ENCODE measurements at places on chromosomes 1 and 21.

GRCh38 chr1:20477348-20478056 is 8.5 kb downstream of the CAMK2N1 start:
- DNase-seq = no peak

GRCh38 chr1:228284521-228284920 is 76.7 kb downstream of the OBSCN start:
- DNase-seq = no peak

- no peak for DNase-seq
Observed at GRCh38 chr1:64936956-64937355, 29.4 kb downstream of the JAK1 start.

DNA sequence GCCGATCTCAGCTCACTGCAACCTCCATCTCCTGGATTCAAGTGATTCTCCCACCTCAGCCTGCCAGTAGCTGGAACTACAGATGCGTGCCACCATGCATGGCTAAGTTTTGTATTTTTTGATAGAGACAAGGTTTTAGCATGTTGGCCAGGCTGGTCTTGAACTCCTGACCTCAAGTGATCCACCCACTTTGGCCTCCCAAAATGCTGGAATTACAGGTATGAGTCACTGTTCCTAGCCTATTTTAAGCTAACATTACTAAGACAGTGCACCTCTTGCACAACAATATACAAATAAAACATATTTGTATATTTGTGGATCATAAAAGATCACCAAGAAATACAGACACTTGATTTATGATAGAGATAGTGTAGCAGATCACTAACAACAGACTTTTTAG is 139.1 kb downstream of the DUSP10 start:
- no peak for DNase-seq

GRCh38 chr1:45345014-45345413 is 4.8 kb upstream of the MUTYH start:
- DNase-seq = no peak

DNA sequence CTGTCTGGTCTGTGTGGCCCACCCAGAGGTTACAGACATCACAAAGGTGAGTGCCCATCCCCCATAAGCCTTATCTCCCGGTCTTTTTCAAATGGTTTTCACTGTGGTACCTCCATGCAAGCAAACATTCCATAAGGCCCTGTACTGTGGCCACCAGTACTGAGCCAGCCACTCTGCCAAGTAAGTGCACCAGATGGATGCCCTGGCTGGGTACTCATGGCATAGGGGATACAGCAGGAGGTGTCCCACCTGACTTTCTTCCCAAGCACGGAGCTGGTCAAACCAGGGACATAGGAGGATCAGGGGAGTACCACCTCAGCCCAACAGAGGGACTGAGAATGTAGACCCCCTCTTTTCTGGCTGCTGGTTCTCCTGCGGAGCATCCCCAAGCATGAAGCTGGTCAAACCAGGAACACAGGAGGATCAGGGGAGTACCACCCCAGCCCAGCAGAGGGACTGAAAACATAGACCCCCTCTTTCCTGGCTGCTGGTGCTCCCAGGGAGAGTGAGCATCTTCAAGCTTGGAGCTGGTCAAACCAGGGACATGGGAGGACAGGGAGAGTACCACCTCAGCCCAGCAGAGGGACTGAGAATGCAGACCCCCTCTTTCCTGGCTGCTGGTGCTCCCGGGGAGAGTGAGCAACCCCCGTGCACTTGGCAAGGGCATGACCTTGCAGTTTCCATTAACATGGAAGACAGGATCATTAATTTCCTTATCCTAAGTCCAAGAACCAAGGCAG is 81.8 kb upstream of the KLHDC7A start:
- DNase-seq = no peak

DNA sequence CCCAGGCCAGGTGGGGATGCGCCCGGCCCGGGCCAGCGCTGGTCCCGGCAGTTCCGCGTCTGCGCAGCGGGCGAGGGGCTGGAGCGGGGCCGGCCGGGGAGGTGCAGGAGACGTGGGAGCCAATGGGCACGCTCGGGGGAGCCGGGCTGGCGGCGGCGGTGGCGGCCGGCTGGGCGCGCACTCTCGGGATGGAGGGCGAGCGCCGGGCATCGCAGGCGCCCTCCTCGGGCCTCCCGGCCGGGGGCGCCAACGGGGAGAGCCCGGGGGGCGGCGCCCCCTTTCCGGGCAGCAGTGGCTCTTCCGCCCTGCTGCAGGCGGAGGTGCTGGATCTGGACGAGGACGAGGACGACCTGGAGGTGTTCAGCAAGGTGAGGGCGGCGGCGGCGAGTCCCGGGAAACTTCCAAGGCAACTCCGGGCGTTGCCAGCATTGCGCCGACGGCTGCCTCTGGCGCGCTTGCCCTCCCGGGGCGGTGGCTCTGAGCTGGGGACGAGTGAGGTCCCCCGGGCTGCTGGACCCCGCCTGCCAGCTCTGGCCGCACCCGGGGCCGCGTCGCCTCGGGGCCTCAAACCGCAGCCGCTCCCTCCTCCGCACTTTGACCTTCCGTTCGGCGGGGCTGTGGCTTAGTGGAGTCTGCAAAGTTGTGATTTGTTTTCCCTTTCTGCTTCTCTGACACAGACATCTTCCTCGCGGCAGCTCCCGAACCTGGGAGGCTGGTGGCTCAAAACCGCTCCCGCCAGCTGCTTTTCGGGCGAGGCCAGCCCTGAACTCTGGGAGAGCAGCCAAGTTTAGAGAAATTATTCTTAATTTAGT is at the start of gene SNX7:
SNX7 (plus strand) TSS at position 178 of the 812 bp plus-strand sequence; CDS start at position 189, 11 bp downstream.
- DNase-seq = peak; percentile 27

DNA sequence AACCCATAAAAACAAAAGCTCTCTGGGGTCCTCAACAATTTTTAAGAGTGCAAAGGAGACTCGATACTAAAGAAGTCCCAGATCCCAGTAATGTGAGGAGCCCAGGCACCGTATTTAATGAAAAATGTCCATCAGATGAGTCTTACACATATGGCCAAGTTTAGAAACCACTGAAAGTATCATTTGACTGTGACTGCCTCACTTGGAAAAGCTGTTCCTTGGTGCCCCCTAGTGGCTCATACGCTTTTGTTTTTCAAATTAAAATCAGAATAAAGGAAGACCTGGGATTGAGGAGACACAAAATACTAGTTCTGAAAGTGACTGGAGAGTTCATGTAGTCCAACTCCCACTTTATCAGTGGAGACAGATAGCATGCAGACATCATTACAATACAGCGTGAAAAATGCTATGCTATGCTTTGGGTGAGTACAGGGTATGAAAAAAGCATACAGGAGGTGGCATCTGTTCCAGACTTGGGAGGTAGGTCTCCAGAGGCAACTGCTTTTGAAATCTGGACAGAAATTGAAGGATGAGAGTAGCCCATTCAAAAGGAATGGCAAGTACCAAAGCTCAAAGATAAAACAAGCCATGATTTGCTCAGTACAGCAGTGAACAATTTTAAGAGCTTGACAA is 33.8 kb downstream of the GDAP2 start:
- DNase-seq = peak; percentile 28

GRCh38 chr1:39258146-39258924 is 53.8 kb downstream of the MACF1 start:
- peak; percentile 75 for DNase-seq

DNA sequence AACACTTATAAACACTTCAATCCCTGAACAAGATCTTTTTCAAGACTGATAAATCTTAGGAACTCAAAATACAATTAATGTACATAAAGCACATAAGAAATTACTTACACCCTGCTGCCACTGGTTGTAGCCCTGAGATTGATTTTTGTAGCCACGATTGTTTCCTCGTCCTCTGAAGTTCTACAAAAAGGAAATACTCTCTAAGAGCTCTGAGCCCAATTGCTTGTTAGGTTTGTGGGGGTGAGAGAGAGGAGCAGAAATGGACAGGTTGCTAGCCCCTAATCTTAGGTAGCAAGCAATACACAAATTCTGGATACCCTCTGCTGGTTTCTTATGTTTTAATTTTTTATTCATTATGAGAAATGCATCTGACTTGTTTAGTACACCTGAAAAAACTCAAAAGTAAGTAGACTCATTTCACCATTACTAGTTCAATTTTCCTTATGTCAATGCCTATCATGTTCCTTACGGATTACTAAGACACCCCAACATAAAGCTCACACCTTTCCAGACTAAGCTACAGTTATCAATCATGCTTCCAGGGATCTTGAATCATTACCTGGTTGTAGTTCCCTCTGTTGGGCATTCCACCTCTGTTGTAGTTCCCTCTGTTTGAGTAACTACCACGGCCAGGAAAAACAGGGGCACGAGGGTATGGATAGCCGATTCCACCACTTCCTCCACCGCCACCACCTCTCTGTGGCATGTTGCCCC is 9.3 kb downstream of the HNRNPU start:
- DNase-seq = no peak

- no peak for DNase-seq
Observed at GRCh38 chr1:105830571-105831146, 1225.8 kb upstream of the PRMT6 start.

DNA sequence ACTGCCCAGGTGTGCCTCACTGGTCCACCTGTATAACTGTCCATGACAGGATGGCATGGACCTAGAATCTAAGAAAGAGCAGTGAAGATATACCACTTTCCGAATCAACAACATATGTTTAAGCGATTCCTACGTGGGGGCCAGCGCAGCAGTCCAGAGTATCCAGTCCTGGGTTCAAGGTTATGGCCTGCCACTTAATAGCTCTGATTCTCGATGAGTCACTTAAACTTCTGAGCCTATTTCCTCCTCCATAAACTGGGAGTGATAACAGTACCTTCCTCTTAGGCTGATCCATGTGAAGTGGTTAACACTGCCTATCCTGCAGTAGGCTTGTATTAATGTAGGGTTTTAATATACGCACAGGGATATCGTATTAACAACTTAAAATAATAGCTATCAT is 2.8 kb downstream of the STPG1 start:
- no peak for DNase-seq

DNA sequence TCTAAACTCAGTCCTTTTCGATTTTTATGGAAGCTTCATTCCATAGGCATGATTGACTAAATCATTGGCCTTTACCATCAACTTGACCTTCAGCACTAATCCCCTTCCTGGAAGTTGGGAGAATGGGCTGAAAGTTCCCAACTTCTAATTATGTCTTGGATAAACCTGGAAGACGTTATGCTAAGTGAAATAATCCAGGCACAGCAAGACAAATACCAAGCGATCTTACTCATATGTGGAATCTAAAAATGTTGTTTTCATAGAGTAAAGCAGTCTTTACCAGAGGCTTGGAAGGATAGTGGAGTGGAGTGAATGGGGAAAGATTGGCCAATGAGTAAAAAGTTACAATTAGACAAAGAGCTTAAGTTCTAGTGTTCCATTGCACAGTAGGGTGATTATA is 1453.2 kb downstream of the PLA2G4A start:
- no peak for DNase-seq

DNA sequence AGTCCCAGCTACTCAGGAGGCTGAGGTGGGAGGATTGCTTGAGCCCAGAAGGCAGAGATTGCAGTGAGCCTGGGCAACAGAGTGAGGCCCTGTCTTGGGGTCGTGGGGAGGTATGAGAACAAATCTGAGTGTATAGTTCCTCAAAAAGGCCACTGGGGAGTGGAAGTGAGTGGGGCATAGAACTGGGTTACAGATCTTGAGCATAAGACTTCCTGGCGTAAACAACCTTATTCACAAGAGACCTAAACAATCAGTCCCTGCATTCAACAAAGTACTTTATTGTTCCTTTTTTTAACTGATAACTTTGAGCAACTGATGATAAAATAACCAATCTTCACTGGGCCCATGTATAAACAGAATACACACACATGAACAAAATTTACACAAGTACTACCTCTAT is 72.7 kb upstream of the MUTYH start:
- peak; percentile 60 for DNase-seq

- DNase-seq = no peak
Observed at GRCh38 chr1:57034713-57035112, 68.9 kb upstream of the C8B start.

- peak; percentile 60 for DNase-seq
Observed at GRCh38 chr1:16420424-16421118, 16.7 kb downstream of the SPATA21 start.

GRCh38 chr1:172500207-172500606 is 32.7 kb upstream of the SUCO start:
- no peak for DNase-seq

DNA sequence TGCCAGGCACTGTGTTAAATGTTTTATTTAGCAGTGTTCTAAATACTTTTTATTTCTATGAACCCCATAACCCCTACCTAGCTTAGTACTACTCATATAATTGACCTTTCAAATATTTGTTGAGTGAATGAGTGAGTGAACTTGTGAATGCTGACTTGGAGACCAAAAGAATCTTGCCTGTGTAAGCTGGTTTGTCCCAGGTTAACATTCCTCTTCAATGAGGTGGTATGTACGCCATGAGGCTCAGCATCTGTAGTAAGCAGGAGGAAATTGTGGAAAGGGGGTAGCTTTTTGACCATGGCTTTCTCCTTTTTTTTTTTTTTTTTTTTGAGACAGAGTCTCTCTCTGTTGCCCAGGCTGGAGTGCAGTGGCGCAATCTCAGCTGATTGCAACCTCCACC is 14.6 kb downstream of the MED18 start:
- no peak for DNase-seq

GRCh38 chr1:56709269-56709880 is 64.3 kb downstream of the PRKAA2 start:
- peak; percentile 17 for DNase-seq

DNA sequence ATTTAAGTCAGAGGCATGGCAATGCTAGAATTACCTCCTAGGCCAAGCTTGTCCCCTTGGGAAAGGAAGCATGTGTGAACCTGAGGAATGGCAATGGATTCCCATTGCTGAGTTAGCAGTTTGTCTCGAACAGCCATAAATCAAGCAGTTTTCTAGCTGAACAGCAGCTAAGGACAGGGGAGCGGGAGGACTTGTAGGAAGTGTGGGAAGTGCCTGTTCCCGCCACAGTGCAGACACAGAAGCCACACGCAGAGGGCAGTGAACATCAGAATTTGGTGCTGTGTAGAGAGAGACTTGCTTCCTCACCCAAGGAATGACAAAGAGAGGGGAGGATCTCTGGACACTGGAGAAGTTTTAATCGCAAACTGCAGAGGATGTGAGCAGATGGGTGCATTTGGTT is 3.8 kb downstream of the PHGDH start:
- DNase-seq = no peak

All from germinal center (tissue), 1 donor.